Activated naive CD8-positive, alpha-beta T cell treated with anti-CD3 and anti-CD28 coated beads, Interleukin-2, amount 50 U/mL, for 16 hours (primary cell): ENCODE measurements at places on chromosomes 4 and X.

DNA sequence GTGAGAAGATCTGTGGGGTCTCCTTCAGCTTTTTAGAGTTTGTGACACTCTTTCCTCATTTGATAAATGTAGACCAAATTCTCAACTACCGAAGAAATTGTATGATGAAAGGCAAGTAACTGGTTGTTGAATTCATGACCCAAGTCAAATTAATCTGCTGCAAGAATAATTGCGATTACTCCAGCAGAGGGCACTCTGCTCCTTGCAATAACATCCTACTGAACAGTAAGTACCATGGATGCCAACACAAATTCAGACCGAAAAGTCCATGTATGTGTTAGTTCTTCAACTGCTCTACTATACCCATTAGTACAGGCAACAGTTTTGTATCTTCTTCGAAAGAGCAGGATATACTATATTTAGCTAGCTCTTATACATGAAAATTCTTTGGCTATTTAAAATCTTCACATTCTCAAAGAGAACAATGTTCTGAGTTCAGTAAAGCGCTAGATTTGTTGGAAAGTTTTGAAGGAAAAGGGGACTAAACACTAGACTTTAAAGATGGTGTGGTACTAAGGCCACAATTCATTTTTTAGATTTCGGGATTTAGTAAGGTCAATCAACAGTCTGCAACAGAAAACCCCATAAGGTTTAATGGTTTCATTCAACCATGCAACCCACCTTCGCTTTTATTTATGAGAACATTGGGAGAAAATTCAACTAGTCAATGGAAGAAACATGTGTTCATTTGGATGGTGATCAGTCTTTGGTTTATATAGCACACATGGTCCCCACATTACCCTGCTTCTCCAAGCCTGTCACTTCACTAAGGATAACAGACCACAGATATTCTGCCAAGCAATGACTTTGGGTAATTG lies 105.4 kb upstream of the TBC1D9 start:
- no peak for DNase-seq

DNA sequence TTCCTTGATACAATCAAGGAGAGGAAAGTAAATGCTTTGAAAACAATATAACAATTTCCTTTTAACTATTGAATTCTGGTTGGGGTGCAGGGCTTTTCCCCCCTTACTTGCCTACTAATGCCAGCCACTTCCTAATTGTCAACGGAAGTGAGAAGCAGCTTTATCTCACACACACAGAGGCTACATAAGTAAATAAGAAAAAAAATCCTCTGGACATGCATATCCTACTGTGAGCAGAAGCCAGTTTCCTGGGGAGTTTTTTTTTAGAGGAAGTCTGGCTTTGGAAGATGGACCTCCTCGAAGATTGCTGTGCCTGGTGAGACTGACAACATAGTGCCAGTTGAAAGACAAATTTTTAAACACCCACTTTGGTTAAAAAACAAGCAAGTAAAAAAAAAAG lies 180.6 kb downstream of the OPHN1 start:
- DNase-seq: no peak

DNA sequence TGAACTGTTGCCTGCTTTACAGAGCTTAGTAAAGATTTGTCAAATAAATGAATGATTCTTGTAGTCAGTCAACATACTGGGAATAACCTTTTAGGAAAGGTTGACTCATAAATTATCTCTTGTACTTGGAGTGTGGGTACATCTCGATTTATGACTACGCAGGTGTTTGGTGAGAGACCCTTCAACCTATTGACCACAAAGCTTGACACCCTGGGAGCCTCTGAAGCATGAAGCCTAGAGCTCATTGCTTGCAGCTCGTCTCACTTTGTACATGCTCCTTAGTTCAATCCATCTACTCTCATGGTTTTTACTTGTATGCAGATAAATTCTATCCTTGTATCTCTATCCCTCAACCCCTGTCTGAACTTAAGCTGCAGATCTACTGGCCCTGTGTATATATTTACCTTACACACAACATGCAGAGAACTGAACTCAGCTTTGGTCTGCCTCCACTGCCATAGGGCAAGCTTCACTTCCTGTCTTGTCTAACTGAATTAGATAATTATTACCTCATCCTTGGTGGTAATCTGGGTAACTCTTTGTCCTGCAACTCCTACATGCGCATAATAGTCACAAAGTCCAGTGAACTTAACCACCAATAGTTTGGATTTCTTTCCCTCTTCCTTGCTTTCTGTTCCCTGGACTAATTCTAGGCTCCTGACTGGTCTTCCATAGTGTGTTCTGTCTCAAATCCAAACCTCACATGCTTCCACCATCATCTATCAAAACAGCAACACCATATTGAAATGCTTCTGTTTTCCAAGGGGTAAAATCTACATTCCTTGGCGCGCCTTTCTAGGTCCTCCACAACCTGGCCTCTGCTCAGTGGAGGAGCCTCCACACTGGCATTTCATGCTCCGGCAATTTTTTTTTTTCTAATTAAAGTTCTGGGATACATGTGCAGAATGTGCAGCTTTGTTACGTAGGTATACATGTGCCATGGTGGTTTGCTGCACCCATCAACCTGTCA lies 32.2 kb upstream of the FAT1 start:
- DNase-seq: no peak

DNA sequence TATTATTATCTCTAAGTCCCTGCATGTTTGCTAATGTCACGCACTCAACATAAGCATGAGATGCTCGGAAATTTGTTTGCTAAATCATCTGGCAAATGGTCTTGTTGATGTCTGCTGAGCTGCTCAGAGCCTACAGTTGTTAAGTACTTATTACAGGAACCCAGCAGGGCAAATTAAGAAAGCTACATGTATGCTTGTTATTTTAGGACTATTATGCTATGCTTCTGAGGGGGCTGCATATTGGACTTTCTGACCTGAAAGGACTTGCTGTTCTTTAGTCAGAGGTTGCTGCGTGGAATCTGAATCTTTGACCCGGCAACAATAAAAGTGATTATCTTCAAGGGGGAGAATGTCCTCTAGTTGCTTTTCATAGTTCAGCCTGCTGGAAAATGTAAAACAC lies 36.3 kb upstream of the TENM3 start:
- DNase-seq: no peak

- DNase-seq: no peak
Observed at GRCh38 chr4:186703510-186703909, 20.1 kb downstream of the FAT1 start.

GRCh38 chr4:37648084-37648817 lies 37.9 kb downstream of the RELL1 start:
- DNase-seq: no peak
